A549 treated with CpdA at 1 μM for 4 hours (cell line): ENCODE measurements at places on chromosomes 13 and 19. TPM values are rescaled to one million over a fixed set of nuclear protein-coding genes. Genes with fewer than 3 reads are reported as not detected.

Gene CCNE1
- 23.7 to 26.5 TPM (median 25.2 TPM) in 5 replicates for total RNA-seq

Gene TJP3
- 0.19 to 0.96 TPM (median 0.74 TPM) in 5 replicates for total RNA-seq

Gene POLR1D
- 148 to 181 TPM (median 159 TPM) in 5 replicates for total RNA-seq

Gene TMPRSS9
- total RNA-seq: 0.03 TPM in 1 of 5 replicates, not detected in the others

Gene CYP4F2
- 0.07 to 0.49 TPM (median 0.21 TPM) in 4 of 5 replicates, not detected in the other for total RNA-seq

Gene NLRP11
- total RNA-seq: 0.01 to 0.06 TPM (median 0.06 TPM) in 3 of 5 replicates, not detected in the others

Gene MIA
- total RNA-seq: 0.33 to 0.64 TPM in 2 of 5 replicates, not detected in the others

Gene CACNG6
- total RNA-seq: 9.7 to 13.4 TPM (median 10.8 TPM) in 5 replicates

Gene SOX1
- total RNA-seq: not detected in 5 replicates

Gene TLE2
- total RNA-seq: 2.3 to 4.4 TPM (median 3.1 TPM) in 5 replicates

Gene KLF1
- 0.08 TPM in 1 of 5 replicates, not detected in the others for total RNA-seq
